ENCODE measurements at places on chromosomes 3 and 15.

- DNase-seq, result peak; percentile 39
Measured at GRCh38 chr3:149224736-149225594, 3.3 kb upstream of the CP start.

- no peak for DNase-seq
Measured at GRCh38 chr3:71057526-71057894, 526.0 kb downstream of the FOXP1 start.

GRCh38 chr3:71050538-71051258 is 532.8 kb downstream of the FOXP1 start:
- DNase-seq, result no peak

GRCh38 chr15:37446921-37447320 is 346.6 kb upstream of the MEIS2 start:
- no peak for DNase-seq

DNA sequence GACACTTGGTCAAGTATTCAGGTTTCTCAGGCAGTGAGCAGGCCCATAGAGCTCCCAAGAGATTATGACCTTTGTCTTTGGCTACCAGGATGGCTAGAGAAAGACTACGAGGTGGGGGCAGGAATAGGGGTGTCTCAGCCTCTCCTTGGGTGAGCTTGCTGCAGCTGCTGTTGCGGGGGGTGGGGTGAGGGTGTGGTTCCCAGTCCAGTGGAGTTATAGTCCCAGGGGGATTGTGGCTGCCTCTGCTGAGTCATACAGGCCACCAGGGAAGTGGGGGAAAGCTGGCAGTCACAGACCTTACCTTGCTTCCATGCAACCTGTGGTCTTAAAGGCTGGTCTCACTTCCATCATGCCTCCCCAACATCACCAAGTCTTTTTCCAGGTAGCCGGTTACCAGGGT is 31.7 kb downstream of the ATP2C1 start:
- no peak for DNase-seq

- DNase-seq, result no peak
Measured at GRCh38 chr3:133448478-133449122, 48.7 kb downstream of the BFSP2 start.

GRCh38 chr3:188529228-188529627 is 375.3 kb downstream of the LPP start:
- no peak for DNase-seq

DNA sequence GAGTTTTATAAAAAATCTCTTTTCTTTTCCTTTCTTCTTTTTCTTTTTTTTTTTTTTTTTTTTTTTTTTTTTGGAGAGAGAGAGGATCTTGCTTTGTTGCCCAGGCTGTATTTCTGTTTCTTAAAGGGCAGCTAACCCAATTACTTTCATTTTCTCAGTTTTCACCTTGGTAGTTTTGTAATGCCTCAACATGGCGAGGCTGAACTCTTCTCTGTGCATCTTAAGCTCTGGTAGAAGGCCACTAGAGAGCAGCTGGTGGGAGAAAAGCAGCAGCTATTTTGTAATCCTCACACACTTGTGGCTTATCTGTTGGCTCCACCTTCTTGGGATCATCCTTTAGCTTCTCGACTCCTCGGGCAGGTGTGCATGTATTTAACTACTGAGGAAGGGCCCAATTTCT is 152.2 kb upstream of the MEIS2 start:
- DNase-seq, result no peak

GRCh38 chr15:58357529-58358476 is 74.0 kb upstream of the LIPC start:
- DNase-seq, result no peak

DNA sequence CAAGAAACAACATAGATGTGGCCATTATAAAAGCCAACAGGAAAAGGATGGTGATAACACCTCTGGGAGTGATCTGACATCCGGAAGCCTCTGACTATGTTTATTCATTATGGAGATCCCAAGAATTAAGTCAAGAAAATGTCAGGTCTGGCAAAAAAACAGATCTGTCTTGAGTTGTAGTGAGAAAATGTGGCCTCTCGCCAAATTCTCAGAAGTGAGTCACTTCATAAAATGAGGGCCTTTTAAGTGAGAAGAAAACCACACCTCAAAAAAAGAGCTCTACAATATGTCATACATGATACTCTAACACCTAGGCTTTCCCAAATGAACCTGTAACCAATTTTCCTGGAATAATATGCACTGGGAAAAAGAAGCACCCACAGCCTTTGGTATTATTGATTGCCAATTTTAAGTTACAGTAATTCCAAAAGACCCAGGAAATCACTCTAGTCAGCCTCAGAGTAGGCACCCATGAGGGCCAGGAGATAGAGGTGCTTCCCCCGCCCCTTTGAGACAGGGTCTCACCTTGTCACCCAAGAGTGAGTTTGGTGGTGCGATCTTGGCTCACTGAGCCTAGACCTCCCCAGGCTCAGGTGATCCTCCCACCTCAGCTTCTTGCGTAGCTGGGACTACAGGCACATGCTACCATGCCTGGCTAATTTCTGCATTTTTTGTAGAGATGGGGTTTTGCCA is 38.0 kb downstream of the CCR3 start:
- no peak for DNase-seq

DNA sequence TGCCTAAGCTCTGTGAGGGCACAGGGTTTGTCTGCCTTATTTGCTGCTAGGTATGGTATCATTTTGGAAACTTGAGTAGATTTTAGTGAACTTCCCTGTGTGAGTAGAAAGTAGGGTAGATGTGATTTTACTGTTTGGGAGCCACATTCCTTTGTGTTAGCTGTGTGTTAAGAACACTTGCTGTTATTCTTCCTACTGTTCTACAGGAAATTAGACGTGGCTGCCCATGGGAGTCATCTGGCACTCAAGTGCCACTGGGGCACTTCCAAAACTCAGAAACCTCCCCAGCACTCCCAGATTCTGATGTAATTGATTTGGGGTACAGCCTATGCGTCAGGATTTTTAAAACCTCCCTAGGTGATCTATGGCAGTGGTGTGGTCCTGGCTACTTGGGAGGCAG is 369.9 kb upstream of the C2CD4B start:
- DNase-seq, result no peak

DNA sequence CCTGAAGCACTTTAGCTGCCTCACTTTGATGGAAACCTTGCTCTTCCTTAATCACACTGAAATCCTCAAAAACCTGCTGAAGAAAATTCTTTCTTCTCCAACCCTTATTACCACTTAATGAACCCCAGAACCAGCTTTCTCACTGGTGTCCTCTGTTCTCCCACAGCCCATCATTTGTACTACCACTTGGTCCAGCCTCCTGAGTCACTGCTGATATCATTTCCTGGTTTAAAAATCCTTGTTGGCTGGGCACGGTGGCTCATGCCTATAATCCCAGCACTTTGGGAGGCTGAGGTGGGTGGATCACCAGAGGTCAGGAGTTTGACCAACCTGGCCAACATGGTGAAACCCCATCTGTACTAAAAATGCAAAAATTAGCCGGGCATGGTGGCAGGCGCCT is 418.6 kb upstream of the KCNMB2 start:
- DNase-seq, result no peak

DNA sequence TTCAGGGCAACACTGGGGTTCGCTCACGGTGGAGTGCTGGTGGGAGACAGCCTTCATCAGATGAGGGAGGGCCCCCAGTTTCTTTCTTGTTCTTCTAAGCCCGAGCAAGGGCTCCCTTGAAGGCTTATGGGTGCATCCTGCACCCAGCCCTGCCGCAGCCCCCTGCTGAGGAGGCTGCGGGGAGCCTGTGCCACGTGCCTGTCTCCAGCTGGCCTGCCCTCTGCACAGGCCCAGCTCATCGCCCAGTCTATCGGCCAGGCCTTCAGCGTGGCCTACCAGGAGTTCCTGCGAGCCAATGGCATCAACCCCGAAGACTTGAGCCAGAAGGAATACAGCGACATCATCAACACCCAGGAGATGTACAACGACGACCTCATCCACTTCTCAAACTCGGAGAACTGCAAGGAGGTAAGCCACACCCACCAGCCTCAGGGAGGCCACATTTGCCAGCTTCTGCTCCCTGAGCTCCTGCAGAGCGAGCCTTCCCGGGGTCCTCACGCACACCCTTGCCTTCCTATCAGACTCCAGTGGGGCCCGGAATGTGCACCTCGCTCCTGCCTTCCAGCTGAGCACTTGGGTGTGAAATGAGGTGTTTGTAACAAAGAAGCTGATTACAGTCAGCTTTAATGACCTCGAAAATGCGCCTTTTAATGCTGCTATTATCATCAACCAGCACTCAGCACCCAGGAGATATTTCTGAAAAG is 164.3 kb downstream of the NSMCE3 start:
- DNase-seq, result no peak

DNA sequence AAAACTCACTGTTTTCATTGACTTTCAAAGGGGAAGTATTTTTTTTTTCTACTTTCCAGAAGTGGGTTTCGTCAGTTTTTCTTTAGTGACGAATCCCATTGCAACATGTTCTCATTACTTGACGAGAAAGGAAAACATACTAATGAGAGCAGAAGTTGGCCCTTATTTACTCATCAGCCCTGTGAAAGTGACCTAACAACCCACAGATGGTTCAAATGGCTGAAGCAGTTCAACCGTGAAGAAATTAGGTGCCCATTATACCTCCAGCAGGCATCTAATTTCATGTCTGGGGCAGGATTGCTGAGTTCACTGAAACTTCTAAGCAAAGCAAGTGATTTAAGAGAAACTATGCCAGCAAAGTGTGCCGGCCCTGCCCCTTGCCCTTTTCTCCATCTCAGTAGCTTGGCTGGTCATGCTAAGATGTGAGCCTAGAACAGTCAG is 9.0 kb downstream of the AQP9 start:
- DNase-seq, result no peak

DNA sequence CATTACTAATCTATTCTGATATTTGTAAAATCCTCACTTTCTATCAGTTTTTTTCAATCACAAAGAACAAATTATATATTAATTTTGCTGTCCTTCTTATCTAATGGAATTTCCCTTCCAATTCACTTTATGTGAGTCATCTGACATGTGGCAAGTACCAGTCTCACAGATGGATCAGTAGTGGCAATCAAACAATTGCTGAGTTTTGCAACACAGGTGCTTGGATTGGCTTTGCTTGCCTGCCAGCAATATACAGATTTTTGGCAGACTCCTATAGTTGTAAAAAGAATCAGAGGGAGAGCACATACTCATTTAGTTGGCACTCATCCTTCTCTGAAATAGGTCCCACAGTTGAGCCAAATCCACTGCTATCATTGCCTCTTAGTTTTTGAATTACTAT is 83.7 kb downstream of the BCHE start:
- DNase-seq, result no peak

GRCh38 chr3:149368201-149368673 is 9.2 kb downstream of the TM4SF1 start:
- DNase-seq, result no peak

- no peak for DNase-seq
Measured at GRCh38 chr3:37703626-37704025, 158.1 kb upstream of the CTDSPL start.

- DNase-seq, result peak; percentile 34
Measured at GRCh38 chr3:188687389-188687788, 484.4 kb upstream of the TPRG1 start.

- DNase-seq, result no peak
Measured at GRCh38 chr3:45131201-45131600, 15.0 kb downstream of the CDCP1 start.

DNA sequence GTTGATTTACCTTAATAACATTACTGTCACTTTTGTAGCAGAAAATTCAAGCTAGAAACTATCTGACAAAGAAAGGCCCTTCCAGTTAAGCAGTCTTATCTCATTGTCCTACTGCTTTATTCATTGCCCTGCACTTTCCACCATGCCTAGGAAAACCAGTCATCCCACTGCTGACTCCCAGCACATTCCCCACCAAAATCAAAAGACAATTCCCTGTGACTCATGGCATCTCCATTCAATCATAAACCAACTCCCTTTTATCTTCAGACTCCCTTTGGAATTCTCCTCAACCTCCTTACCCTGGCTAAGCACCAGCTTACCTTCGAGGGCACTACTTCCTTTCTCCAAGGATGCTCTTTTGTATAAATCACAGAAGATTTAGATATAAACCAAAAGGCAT is 184.3 kb downstream of the PLCH1 start:
- no peak for DNase-seq

GRCh38 chr3:132804498-132804897 is 82.3 kb upstream of the NPHP3 start:
- peak; percentile 65 for DNase-seq

DNA sequence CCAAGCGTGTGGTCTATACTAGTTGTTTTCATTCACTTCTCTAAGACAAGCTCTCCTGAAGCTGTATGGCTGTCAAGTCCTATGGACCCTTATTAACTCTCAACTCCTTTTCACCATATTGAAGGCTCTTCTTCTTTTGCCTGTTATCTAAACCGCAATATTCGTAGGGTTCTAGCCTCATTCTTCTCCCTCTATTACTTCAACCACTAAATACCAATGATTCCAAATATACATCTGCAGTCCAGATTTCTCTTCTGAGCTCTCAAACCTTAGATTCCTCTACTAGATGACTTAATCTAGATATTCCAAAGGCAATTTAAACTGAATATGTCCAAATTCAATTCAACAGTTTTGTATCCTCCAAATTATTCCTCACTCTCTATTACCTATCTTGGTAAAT is 24.6 kb downstream of the AQR start:
- DNase-seq, result peak; percentile 52

- no peak for DNase-seq
Measured at GRCh38 chr3:126372413-126373145, 15.4 kb upstream of the KLF15 start.

All from BJ (cell line).